Lung (tissue), 17 donors: ENCODE measurements at places on chromosomes 6 and 20. TPM values are rescaled to one million over a fixed set of nuclear protein-coding genes. Genes with fewer than 3 reads are reported as not detected.

DNA sequence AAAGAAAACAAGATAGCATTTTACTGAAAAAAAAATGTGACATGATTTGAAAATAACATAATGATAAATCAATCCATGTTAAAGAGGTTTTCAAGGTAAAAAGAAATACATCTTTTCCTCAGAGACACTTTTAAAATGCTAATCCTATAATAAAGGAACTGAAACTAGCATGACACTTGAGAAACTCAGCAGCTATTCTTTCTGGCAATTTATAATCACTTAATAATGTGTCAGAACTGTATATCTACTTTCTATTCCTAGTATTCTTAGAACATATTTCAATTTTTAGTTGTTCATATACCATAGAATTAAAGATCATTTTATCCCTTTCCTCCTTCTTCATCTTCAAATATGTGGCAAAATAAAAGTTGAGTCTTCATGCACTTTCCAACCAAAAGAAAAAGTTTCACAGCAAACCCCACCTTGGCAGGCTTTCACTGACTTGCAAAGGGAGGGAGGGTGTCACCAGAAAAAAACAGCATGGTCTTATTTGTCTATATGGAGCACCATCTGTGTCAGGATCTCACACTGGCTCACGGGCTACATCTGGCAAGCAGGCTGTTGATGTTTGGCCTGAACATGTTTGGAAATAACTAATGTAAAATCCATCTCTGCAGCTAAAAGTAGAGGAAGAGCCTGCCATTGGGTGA, 48.5 kb downstream of the FHL5 start:
- H3K36me3 ChIP-seq = no peaks in the 10 kb centered on the region
- H3K27me3 ChIP-seq = no peaks in the 10 kb centered on the region
- no peak overlapping the region for H3K27ac ChIP-seq
- no peak for DNase-seq
- H3K4me3 ChIP-seq = no peak overlapping the region
- H3K4me1 ChIP-seq = no peaks in the 10 kb centered on the region

- H3K4me1 ChIP-seq = peaks cover 2% of the 10 kb centered on the region
- H3K36me3 ChIP-seq = peaks cover 3% of the 10 kb centered on the region
- no peak overlapping the region for H3K27ac ChIP-seq
These were observed 19.1 kb downstream of the SLX4IP start for GRCh38 chr20:10454151-10454750.

DNA sequence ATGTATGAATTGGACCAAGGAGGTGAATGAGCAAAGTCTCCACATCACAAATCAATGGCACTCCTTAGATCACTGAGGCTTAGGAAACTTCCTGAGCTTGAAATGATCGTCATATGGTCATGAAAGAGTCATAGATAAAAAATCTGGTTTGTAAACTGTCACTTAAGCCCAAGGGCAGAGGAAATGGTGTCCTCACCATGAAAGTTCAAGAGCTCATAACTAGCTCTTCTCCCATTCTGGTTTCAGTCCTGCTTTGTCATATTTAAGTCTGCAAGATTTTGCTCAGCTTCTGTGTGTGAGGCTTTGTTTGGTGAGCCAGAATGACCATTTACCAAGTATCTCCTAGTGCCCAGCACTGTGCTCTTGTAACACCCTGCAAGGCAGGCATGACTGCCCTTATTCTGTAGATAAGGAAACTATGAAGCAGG, 60.5 kb downstream of the GJA10 start:
- peaks cover 6% of the 10 kb centered on the region for H3K36me3 ChIP-seq
- no peak overlapping the region for H3K4me3 ChIP-seq
- no peak for DNase-seq
- H3K27ac ChIP-seq = no peak overlapping the region
- H3K27me3 ChIP-seq = no peaks in the 10 kb centered on the region

DNA sequence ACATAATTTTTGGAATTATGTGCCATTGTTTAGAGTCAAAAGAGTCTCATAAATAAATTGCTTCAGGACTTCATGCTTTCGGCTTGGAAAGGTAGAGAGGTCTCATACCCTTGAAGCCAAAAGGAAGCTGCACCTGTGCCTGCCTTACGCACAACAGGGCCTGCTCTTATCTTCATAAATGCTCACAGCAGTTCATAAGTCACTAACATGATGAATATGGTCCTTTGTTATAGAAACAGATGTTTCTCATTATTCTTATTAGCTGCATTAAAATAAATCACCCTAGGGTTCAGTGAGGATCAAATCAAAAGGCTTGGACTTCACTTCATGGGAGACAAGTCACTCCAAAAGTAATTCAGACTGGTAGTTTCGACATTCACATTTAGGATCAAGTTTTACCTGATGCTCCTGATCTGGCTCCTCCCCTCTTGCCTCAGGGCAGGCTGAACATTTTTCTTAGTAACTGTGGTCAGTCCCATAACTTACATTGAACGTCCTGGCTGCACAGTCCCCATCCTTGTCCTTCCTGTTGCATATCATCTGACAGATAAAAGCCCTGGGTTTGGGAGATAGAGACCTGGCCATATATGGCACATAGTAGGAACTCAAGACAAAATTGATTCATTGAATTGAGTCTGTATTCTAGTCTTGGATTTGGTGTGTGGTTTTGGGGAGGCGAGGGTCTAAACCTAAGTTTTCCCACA, 20.7 kb upstream of the SH3BGRL2 start:
- no peaks in the 10 kb centered on the region for H3K36me3 ChIP-seq
- H3K27me3 ChIP-seq = no peaks in the 10 kb centered on the region
- no peaks in the 10 kb centered on the region for H3K4me1 ChIP-seq
- no peak overlapping the region for H3K27ac ChIP-seq

GRCh38 chr6:113073611-113074191, 726.6 kb downstream of the RFPL4B start:
- no peak for DNase-seq
- no peaks in the 10 kb centered on the region for H3K4me1 ChIP-seq
- H3K27me3 ChIP-seq = no peaks in the 10 kb centered on the region
- no peak overlapping the region for H3K27ac ChIP-seq
- H3K36me3 ChIP-seq = no peaks in the 10 kb centered on the region

The RAB32 gene
- 30.0 TPM for total RNA-seq

DNA sequence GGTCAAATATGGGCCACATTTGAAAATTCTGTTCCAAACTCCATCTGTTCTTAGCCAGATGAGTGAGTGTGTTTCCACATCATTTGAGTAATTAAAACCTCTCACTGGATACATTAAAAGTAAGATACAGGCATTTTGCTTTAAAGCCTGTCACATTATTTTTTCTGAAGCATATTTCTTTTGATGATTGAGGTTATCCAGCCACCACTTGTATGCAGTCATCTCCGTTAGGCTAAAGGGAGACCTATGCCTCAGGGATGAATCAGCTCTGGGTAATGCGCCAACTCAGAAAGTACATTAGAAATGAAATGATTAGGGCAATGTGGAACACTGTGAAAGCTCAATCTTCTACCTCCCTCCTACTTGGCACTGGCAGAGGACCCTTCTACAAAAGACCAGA, 90.7 kb downstream of the SNAP25 start:
- no peaks in the 10 kb centered on the region for H3K36me3 ChIP-seq
- no peaks in the 10 kb centered on the region for H3K27me3 ChIP-seq
- no peak for DNase-seq
- H3K27ac ChIP-seq = no peak overlapping the region
- H3K4me1 ChIP-seq = no peaks in the 10 kb centered on the region

The TFAP2A gene
- 0.14 TPM for total RNA-seq

The CLDN20 gene
- not detected for total RNA-seq

DNA sequence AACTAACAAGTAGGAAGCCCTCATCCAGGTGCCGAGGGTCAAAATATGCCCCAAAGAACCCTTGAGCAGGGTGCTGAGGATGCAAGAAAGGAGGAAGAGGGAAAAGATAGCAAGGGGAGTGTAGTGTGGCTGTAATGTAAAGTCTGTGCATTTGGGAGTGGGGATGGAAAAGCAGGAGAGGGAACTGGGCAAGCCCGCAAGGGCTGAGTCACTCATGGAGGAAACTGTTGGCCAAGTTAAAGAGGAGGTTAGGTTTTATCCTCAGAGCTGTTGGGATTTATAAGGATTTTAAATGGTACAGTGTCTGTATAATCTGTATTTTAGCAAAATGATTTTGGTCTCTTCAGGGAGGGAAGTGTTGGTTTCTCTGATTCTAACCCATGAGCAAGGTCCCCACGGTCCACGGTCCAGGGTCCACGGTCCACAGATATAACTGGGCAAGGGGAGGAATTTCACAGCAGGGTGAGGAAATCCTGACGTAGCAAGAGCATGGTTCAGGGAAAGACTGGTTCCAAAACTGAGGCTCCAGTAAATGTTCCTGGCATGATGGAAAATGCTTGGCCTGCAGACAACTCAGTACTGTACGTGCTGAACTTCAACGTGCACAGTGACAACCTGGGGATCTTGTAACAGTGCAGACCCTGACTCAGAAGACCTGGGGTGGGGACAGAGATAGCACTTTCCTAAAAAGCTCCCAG, 759.8 kb downstream of the PTPRT start:
- no peak overlapping the region for H3K27ac ChIP-seq
- no peaks in the 10 kb centered on the region for H3K27me3 ChIP-seq
- DNase-seq = no peak
- H3K36me3 ChIP-seq = no peaks in the 10 kb centered on the region
- H3K4me3 ChIP-seq = no peak overlapping the region

The DDX43 gene
- total RNA-seq = 0.14 TPM

The FILIP1 gene
- total RNA-seq = 24.1 TPM

DNA sequence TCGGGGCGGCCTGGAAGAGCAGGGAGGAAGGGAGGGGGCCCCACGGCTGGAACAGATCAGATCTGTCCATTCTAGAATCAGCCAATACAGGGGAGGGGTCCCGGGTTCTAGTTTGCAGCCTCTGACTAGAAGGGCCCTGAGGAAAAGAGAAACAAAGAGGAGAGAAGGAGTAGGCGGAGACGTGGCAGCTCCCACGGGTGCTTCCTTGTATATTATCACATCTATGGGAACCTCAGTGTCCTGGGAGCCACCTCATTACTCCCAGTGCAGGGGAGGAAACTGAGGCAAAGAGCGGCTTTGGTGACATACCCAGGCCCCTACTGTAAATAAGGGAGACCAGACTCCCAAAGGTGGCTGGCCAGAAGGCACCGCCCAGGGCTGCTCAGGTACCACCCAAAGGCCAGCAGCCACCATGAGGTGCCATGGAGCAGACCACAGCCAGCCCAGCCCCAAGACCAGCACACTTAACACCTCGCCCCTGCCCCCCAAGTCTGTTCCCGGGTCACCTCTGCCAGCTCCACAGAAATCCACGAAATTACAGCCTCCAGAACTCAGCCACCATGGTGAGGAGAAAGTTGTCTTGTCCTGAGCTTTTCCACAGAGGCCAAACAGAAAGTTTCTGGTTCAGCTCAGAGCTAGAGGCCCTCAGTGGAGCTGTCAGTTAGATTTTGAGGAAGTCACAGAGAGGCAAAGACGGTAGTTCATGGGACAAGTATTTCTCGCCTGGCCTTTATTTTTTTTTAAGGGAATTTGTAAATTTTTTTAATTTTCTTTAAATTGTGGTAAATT, 2.1 kb downstream of the ZC3H12D start:
- no peaks in the 10 kb centered on the region for H3K36me3 ChIP-seq
- no peak overlapping the region for H3K4me3 ChIP-seq
- DNase-seq = no peak
- no peaks in the 10 kb centered on the region for H3K4me1 ChIP-seq

DNA sequence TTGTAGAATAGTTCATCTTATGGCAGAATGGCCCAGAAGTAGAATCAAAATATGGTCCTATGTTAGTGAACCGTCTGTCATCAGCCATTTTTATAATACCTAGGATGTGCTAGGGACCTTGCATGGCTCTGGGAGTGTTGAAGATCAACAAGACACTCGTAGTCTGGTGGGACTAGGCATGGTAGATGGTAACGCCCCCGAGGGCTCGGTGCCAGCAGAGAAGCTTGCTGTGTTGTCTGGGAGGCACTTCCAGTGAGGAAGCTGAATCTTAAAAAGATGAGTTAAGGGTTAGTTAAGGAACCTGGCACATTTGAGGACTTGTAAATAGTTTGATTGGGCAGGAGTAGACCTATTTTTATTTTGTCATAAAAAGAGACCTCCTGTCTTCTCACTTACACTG, 82.4 kb downstream of the MAP3K4 start:
- H3K36me3 ChIP-seq = peaks cover 16% of the 10 kb centered on the region
- H3K27ac ChIP-seq = no peak overlapping the region
- no peaks in the 10 kb centered on the region for H3K4me1 ChIP-seq
- no peak overlapping the region for H3K4me3 ChIP-seq

- no peak overlapping the region for H3K27ac ChIP-seq
- H3K36me3 ChIP-seq = no peaks in the 10 kb centered on the region
- H3K27me3 ChIP-seq = no peaks in the 10 kb centered on the region
- H3K4me1 ChIP-seq = no peaks in the 10 kb centered on the region
- H3K4me3 ChIP-seq = no peak overlapping the region
These were observed 23.0 kb downstream of the NHLRC1 start for GRCh38 chr6:18099511-18099910.

- no peaks in the 10 kb centered on the region for H3K4me1 ChIP-seq
- H3K27ac ChIP-seq = peak overlapping the region; percentile 51
- no peak overlapping the region for H3K4me3 ChIP-seq
- peaks cover 3% of the 10 kb centered on the region for H3K36me3 ChIP-seq
These were observed 62.5 kb upstream of the PTGIS start for GRCh38 chr20:49630396-49630951.

DNA sequence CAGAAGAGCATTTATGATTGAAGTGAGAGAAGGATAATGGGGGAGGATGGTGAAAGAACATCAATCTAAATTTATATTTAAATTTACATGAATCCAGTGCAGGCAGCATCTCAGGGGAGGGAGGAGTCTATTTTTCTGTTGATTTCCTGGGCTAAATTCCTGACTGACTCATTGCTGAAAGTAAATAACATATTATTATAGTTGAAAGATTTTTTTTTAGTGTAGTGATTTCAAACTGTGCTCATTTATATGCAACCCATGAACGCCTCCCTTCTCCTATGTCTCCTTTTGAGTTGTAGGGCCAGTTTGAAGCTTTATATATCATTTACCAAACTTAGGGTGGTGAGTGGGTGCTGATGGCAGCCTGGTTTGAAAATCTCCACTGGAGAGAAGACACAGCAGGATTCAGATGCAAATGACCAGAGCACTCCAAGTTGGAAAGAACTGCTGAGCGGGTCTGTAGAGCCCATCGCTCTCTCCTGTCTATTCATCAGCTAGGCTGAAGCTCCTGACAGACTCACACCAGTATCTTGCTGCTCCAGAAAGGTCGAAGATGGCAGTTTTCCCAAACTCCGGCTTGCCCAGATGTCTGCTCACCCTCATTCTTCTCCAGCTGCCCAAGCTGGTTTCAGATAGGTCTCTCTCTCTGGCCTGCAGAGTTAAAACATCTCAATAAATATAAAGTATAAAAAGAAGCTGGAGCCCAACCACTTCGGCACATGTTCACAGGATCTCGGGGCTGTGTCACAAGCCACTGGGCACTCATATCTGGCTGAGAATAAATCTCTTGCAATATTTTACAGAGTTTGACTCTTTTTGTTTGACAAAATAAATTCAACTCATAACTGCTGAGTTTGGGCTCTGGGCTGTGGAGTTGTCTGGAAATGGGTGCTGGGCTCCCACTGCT, 18.3 kb downstream of the BTN2A1 start:
- H3K36me3 ChIP-seq = no peaks in the 10 kb centered on the region
- H3K27ac ChIP-seq = no peak overlapping the region
- H3K27me3 ChIP-seq = no peaks in the 10 kb centered on the region
- no peak overlapping the region for H3K4me3 ChIP-seq
